ENCODE measurements at places on chromosomes 3 and 15.

GRCh38 chr15:50576166-50576565 lies 29.7 kb upstream of the USP50 start:
- no peak for DNase-seq

- no peak for DNase-seq
These were observed 6.9 kb upstream of the MST1R start for GRCh38 chr3:49910409-49911123.

GRCh38 chr3:141708367-141708766 lies 29.7 kb upstream of the RNF7 start:
- no peak for DNase-seq

DNA sequence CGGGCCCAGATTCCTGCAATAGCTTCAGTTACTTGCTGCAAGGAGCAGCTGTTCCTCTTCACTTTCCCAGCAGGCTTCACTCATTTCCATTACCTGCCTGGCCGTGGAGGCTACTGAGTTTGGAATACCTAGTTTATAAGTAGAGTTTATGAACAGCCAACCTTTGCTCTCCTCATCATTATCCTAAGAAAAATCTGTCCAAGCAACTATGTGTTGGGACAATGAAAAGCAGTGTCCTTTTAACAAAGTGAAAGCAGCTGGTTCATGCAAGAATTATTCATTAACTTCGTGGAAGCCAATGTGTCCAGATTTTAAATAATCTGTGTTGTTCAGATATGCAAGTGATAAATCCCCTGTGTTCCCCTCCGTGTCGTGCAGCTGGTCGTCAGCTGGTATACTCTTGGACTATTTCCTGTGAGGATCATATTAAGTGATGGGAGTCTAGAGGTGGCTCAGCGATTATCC lies 39.3 kb upstream of the SSR3 start:
- no peak for DNase-seq

- DNase-seq, result no peak
These were observed 46.2 kb downstream of the CNTN6 start for GRCh38 chr3:1139071-1139470.

DNA sequence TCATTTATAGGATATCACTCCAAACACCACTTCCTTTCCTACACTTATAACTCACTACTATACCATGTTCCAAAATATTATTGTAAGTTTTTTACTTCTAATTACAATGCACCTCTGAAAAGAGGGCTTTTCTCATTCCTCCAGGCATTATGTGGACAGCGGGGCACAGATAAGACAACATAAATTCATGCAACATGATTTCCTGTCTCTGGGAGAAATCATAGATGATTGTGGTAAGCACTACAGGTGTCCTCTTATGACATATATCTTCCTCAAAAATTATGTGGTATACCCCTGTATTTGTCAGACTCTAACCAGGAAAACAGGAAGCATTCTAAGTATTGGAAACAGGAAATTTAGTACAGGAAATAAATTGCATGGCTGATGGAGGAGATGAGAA lies 45.7 kb upstream of the INO80 start:
- DNase-seq, result no peak

DNA sequence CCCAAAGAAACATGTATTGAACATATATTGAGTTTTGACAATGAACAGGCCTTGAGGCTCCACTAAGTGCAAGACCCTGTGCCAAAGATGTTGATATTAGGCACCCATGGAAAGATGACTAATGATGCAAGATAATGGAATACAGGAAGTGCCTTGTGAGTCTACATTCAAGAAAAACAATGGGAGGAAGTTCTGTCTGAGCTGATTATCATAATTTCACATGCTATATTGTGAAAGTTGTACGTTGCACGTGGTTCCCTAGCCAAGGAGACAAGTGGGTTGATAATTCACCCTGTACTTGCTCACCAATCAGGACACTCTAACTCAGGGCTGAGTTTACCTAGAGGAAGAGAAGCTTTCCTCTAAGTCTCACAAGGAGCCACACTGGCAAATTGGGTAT lies 186.9 kb upstream of the STAC start:
- no peak for DNase-seq

DNA sequence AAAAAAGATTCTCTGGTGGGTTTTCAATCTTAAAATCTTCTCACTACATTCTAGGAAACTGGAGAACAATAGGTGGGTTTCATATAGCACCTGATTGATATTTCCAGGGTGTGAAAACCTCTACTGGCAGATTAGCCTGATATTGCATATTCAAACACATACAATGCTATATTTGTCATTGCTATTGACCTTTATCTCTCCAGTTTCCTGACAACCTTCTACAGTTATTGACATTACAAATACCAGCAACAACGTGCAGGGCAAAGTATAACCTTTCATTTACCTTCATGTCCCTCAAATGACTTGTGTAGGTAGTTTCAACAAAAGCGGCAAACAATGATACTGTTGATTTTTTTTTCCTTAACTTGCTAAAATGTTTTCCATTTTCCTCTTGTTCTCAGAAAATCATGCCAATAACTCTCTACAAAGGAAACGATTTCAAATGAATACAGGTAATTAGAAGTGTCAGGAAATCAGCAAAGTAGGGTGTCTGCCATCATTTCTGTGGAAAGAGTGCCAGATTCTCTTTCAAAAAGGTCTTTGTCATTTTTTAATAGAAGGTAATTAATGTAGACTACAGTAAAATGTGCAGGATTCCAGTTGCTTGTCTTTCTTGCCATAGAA lies 72.6 kb upstream of the CDIN1 start:
- DNase-seq, result no peak

DNA sequence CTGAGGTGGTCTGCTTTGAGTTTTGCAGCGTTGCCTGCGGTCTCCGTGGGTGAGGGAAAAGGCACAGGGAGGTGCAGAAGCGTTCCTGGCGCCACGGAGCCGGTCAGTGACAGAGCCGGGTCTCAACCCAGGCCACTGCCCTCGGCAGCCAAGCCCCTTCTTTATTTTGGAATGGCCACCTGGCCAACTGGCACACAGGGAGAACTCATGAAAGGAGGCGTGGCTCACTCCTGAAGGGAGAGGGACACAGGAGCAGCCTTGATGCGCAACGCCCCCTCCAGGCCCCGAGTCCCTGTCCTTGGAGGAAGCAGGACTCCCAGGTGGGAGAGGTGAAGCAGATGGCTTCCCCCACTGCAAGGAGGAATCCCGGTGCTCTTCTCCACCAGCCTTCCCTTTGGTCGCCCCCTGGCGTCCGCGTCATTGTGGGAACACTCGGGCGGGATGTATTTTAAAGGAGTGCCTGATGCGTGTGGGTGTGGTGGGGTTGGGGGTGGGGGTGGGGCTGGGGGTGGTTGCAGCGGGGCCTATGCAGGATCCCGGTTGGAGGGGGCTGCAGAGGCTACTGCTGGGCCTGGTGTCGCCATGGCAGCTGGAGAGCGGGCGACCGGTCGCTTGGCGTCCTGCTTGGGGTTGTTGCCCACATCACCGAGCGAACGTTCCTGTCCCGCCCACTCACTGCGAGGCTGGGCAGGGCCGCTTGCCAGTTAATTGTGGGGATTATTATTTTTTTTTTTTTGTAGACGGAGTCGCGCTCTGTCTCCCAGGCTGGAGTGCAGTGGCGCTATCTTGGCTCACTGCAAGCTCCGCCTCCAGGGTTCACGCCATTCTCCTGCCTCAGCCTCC lies 32.6 kb downstream of the APBA2 start:
- DNase-seq, result no peak

DNA sequence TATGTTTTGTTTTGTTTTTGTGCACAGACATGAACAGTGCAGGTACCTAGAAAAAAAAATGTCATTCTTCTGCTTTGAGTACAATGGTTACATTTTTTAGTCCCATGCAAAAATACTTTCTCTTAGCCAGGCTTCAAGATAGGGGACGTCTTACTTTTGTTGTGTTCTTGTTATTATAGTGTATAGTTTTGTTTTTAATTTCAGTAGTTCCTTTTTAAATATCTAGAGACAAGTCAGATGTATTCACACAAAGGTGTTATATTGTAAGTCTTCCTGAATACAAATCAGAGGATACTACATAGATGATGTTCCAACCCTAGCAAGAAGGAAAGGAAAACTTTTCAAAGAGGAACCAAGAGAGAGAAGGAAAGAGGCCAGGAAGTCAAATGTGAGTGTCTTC lies 28.8 kb upstream of the IGSF11 start:
- DNase-seq, result no peak

DNA sequence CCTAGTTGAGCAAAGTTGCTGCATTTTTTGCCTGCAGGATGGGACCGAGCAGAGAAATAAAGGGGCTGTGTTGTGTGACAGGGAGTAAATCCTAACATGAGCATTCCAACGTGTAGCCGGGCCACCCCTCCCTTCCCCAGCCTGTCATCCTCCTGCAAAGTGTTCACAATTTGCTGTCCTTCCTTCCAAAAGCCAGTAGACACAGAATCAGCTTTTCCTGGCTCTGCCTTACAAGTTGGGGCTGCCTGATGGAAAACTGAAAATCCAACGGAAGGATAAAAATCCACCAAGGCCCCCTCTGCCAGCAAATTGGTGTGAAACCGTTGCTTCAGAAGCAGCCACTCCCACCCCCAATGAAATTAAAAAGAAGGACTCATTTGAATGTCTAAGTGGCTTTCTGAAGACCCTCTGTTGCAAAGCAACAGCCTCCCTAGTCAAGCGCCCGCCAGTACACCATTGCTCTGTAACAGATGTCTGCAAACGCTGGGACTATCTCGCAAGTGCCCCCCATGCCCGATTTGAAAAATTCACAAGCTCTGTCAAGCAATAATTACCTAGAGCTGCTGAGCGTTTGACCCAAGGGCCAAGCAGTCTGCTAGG lies 665 bp downstream of the FRMD4B start:
- no peak for DNase-seq

DNA sequence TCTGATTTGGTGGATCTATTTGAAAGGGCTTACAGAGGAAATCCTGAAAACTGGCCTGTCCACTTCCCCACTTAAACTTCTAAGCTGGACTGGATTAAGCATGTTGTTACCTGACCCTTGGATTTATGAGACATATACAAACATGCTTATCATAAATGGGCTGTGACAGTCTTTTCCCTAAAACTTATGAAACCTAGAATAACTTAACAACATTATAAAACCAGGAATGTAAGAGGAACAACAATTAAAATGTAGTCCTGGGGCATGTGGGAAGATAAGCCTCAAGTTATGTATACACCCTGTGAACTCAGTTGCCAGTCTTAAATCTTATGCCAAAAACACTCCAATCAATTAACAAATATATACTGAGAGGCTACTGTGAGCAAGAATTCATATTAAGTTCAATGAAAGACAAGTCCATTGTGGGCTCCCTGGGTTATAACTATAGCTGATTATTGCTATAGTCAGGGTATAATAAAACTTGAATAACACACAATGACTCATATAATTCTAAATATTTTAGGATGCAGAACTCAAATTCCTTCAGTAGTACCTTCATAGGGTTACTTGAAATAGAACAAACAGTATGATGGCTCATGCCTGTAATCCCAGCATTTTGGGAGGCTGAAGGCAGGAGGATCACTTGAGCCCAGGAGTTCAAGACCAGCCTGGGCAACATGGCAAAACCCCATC lies 87.2 kb upstream of the PPIB start:
- DNase-seq, result no peak

DNA sequence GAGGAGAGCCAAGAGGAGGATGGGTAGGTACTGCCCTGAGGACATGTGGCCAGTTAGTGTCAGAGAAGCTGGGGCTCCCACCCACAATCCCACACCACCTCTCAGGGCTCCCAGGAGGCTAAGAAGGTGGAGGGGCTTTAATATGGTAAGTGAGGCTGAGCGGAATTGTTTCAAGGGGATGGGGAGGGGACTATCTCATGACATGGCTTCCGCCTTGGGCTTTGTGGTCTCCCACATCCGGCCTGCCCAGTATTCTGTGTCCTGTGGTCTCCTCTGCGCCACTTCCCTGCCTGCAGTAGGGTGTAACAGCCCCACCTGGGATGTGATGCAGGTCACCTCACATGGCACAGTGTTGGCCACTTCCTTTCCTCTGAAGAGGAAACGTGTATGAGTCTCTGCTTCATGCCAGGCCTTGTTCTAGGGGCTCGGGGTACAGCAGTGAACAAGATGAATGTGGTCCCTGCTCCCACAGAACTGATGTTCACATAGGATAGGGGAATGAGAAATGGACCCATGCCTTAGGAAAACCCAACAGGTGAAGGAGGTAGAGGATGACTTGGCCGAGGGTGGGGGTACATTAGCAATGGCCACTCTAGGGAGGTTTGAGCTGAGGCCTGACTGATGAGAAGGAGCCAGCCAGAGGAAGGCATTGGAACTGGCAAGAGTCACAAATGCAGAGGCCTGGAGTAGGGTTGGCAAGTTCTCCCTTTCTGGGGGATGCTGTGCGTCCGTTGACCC lies 3.2 kb downstream of the NEIL1 start:
- DNase-seq, result no peak

- no peak for DNase-seq
These were observed 30.0 kb downstream of the CCNL1 start for GRCh38 chr3:157129803-157130466.

- DNase-seq, result no peak
These were observed 3.7 kb downstream of the IQSEC1 start for GRCh38 chr3:13069495-13069894.

DNA sequence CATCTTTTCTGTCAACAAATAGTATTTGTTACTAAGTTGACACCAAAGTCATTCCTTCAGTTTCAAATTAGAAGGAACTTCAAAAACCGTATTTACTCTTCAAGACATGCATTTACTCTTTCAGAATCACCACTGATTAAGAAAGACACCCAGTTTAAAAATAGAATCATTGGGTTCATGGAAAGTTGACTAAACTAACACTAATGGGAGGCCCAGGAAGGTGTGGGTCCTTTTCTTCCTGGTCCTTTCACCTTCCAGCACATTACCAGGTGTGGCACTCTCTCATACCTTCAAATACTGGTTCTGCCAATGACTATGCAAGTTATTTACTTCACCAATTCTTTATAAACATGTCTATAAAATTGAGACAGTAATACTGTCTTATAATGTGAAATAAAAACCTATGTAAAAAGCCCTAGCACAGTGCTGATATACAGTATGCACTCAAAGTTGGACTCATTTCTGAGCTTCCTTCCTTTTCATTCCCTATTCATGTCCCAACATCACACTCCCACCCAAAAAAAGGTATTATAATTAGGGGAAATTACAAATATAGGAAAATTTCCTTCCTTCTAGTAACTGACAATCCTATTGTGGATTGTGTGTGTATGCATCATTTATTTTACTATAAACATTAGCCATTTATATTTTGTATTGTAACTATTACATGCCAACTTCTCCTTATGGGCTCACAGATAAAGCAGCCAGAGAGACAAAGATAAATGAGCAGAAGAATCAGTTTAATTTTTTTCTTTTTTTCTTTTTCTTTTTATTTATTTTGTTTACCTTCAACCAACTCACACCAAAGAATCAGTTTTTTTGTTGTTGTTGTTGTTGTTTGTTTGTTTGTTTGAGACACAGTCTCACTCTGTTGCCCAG lies 48.9 kb downstream of the LRRFIP2 start:
- DNase-seq, result no peak

DNA sequence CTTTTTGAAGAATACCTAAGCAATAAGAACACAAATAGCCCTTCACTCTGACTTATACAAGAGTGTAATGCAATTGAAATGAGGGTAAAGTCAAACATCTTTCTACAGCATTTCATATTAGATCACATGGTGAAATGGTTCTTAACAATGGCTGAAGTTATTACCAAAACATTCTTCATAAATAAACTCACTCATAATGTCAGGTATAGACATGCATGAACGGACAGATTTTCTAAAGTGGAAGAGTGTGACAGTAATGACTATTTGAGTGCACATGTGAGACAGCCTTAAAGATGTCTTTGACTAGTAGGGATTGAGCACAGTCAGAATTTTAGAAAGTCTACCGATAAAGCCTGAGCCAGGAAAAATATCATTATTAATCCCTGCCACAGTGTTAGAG lies 471.0 kb downstream of the ZPLD1 start:
- no peak for DNase-seq

GRCh38 chr15:71349736-71350526 lies 234.7 kb downstream of the THSD4 start:
- DNase-seq, result no peak

GRCh38 chr3:115616461-115616860 lies 6.8 kb upstream of the GAP43 start:
- DNase-seq, result no peak
